ENCODE measurements at places on chromosomes 11 and 22.
A peak's percentile ranks its signal among the peaks of the same experiment; 100 is the strongest.

DNA sequence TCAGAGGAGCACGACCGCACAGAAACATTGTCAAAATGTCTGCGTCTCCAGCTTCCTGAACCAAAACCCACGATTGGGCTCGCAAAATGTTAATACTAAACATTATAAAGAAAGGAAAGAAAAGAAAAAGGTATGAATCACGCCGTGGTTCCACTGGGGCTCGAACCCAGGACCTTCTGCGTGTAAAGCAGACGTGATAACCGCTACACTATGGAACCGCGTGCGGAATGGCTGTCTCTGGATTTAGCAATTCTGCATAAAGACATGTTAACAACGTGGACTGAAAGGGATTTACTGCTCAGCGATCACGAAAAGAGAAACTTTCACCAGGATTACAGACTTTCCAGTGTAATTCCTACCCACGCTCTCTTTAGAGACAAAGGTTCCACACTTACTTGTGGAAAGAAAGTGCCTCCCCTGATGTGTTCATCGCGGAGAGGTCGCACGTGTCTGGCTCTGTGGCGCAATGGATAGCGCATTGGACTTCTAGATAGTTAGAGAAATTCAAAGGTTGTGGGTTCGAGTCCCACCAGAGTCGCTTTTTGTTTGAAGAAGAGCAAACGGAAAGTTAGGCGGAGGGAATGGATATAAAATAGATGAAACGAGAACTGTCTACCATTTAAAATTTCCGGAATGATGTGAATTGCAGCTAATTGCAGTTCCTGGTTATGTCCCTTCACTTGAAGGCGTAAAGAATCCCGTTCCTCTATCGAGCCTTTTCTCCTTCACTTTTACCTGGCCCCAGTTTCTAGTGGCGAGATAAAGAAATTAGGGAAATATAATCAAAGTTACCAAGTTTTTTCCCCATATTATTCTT is 39.7 kb downstream of the OR4D9 start:
- DNase-seq: peak; percentile 38

- DNase-seq: no peak
These were observed 6.3 kb downstream of the GRIK4 start for GRCh38 chr11:120517801-120518291.

DNA sequence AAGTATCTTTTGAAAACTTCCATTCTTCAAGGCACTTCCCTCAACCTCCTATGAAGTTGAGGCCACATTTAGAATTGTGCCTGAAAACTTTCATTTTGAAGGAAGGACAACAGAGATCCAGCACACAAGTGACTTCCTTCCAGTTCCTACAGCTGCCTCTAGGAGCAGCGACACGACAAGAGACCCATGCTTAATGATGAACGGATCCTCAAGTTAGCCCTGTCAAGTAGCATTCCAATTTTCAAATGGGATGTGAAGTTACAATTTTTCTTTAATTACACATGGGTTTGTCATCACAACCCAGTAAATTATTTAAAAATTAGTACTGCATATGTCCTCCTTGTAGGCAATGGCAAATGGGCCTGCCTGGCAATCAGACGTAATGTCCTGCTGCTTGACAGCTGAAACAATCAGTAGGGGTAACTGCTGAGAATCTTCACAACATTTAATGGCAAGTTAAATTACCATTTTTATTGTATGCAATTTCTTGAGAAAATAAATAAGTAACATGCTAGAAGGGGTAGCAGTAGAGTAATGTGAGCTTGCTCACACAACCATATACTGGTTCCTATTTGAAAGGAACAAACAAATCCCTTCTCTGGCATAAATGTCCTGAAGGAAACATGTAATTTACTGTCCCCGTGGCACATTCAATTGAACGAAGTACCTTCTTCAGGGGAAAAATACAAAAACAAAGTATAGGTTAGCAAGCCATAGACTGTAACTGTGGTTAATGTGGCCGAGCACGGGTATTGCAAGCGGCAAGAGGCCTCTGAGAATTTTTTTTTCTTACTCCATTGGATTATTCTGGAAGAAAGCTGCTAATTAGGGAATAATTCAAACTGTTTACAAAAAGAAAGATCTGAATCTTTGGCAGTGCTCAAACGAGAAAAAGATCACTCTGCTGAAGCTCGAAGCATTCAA is 288.3 kb downstream of the CADM1 start:
- no peak for DNase-seq

DNA sequence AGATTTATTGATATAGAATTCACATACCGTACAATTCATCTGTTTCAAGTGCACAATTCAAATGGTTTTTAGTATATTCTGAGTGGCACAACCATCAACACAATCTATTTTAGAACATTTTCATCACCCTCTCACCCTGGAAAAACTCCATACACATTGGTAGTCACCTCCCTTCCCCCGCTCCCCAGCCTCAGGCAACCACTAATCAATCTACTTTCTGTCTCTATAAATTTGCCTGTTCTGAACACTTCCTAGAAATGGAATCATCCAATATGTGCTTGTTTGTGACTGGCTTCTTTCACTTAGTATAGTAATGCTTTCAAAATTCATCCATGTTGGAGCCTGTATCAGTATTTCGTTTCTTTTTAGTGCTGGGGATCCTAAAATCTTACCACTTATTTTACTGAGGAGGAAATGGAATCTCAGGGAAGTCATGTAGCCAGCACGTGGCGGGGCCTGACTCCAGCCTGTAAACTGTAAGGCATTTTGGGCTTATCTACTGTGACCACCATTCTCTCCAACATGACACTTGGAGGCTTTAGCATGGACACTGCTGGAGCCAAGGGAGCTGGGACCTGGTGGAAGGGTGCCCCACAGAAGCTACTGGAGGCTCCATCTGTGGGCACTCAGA is 905 bp upstream of the UCP3 start:
- DNase-seq: no peak

DNA sequence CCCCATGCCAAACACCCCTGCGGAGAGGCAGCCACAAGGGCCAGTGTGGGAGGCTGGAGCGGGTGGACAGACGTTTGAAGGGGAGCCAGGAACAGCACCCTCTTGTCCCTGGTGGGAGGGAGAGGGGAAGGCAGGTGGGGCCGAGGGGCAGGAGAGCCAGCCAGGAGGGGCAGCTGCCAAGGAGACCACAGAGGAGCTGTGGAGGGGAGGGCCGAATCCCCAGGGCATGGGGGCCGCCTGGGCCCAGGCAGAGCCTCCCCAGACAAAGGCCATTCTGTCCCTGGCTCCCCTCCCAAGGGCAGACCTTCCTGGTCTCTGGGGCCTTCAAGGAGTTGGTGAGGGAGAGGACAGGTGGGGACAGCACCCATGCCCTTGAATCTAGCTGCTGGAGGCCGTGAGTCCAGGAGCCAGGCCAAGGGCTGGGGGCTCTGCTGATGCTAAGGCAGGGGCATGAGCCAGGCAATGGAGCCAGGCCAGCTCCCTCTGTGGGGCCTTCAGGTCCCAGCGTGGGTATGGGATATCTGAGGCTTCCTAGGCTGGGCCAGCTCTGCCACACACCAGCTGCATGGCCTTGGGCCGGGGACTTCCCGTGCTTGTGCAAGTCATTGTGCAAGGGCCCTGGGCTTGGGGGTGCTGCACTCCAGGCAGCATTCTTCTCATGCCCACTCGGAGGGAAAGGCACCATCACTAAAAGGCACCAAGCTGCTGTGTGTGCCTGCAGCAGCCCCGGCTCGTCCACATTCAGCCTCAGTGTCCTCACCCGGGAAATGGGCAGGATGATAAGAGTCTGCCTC is 11.4 kb downstream of the EMID1 start:
- DNase-seq: no peak

GRCh38 chr11:77642228-77642627 is 4.6 kb upstream of the CLNS1A start:
- DNase-seq: no peak

DNA sequence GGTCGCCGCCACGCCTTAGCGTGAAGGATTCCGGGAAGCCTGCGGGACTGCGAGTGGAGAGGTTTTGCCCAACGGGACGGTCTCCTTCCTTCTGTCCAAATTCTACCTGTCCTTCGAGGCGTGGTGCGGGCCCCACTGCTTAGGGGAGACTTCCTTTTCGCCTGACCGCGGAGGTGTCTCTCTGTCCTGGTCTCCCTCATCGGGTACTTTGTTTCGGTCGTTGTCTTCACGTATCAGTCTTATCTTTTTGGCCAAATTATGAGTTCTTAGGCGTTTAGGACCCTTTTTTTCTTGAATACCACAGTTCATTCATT is 388 bp downstream of the HINFP start:
- no peak for DNase-seq

DNA sequence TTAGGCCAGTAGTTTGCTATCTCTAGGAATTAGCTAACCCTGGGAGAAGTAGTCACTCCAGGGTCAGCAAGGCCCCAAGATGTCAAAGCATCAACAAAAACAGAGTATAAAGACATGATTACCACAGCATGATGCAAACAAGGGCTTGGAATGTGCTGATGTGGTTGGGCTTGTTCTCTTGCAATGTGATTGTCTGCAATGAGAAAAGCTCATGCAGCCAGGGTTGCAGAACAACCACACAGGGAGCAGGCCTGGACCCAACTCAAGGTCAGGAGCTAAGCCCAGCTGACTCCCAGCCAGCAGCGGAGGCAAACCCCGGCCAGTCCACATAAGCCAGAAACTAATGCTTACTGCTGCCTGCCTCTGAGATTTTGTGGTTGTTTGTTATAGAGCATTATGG is 132.4 kb upstream of the ZC3H12C start:
- DNase-seq: no peak

GRCh38 chr11:454043-454442 is 4.0 kb downstream of the PTDSS2 start:
- no peak for DNase-seq

DNA sequence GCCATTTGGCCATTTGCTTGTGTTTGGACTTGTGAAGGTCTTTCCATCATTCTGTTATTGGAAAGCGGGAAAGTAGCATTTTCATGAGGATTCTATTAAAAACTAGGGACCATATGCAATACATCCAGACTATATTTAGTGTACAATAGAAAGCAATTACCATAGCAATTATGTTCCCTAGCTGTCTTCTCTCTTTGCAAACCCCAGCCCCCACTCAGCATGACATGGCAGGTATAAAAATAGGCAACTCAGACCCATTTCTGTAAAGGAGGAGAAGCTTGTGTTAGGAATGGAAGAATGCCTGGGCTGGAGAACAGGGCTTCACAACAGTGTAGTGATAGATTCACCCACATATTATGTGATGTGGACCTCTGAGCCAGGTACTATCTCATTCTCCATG is 12.4 kb downstream of the OR51B6 start:
- no peak for DNase-seq

DNA sequence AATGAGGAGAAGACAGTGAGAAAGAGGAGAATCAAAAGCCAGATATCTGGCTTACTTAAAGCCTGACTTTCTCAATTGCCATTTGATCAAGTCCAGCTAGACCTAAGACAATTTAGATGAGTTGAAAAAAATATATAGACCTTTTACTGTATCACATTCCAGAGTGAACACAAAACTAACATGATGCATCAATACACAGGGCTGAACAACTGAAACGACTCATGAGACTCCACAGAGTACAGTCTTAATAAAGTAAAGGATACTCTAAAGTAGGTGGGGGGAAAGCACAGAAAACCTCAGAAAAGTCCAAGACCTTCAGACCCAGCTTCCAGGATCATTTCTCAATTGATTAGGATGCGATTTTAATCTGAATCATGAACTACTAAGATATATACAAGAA is 95.3 kb upstream of the OR9G4 start:
- no peak for DNase-seq

GRCh38 chr11:64874308-64875240 is 3.8 kb downstream of the EHD1 start:
- no peak for DNase-seq

All from hepatic stellate cell (primary cell).